ENCODE measurements at places on chromosomes 16 and 17.

- no peak for DNase-seq
Measured at GRCh38 chr17:83182620-83183101, 103.3 kb downstream of the METRNL start.

GRCh38 chr17:62724398-62725146, 83.5 kb downstream of the MARCHF10 start:
- DNase-seq, result peak; percentile 16

- DNase-seq, result no peak
Measured at GRCh38 chr16:3145660-3146059, 10.8 kb downstream of the ZNF213 start.

DNA sequence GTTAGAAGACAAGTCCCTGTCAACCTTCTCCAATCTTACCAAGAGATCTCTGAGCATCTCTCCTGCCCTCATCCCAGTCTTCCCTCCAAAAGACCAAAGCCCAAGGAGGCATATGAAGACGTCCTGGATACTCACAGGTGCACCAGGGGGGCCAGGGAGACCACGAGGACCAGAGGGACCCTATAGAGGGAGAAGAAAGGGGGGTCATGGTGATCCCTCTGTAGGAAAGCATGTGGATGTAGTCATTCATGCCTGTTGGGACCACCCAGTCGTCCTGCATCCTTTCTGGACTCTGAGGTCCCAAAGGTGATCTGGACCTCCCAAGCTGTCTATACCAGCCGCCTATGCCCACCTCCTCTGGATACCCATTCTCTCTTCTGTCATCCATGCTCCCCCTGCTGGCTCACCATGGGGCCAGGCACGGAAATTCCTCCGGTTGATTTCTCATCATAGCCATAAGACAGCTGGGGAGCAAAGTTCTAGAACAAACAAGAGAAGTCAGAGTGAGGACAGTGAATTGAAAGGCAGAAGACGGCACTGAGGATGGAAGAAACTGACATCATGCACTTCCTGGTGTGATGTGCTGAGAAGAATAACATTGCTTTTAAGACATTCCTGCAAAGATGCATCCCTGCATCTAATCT, 3.3 kb downstream of the COL1A1 start:
- DNase-seq, result peak; percentile 16

- DNase-seq, result no peak
Measured at GRCh38 chr16:29028457-29029167, 43.8 kb downstream of the LAT start.

DNA sequence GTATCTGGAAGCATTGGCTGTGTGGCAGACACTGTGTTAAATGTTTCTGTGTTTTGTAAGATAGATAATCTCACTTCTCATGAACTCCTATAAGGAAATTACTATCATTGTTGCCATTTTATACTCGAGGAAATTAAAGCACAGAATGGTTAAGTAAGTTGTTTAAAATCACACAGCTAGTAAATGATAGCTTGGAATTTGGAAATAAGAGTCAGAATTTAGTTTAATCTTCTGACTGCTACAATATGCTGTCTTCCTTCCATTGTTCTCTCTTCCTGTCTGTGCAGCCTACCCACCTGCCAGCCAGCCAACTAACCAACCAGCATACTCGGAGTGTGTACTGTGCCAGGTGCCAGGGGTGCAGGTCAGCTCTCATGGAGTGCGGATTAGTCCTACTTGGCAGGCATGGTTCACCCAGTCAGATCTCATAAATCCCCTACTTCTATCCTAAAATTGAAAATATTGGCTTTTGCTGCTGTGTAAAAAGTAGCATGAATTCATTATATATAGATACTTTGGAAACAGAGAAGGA, 79.9 kb upstream of the LGALS9 start:
- no peak for DNase-seq

DNA sequence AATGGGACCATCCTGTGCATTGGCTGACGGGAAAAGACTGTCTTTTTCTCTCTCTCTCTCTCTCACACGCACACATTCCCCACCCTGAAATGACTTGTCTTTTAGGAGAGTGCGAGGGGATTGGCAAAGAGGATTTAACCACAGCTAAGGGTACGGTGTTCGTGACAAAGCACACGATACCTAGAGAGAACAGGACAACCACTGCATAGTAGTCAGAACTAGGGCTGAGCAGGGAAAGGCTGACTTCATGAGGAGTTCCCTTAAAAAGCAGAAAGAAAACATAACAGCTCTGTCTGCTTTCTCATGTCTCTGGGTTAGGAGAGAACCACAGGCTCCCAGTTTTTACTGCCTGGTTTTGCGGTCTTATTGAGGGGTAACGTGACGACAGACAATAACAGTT, 742.8 kb upstream of the SOX9 start:
- DNase-seq, result no peak

DNA sequence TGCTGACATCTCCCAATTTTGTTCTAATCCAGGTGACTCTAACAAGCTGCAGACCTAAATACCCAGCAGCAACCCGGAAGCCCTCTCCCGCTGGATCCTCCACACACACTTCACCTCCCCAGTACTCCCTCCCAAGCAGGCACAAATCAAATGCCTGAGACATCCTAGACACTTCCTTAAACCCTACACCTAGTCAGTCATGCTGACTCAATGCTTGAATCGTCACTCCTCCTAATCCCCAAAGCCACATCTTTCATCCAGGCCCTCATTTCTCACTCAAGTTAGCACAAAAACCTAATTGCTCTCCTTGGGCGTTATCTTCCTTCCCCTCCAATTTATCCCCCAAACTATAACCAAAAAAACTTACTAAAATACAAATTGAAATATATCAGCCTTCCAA, 32.7 kb downstream of the CMC2 start:
- DNase-seq, result no peak

DNA sequence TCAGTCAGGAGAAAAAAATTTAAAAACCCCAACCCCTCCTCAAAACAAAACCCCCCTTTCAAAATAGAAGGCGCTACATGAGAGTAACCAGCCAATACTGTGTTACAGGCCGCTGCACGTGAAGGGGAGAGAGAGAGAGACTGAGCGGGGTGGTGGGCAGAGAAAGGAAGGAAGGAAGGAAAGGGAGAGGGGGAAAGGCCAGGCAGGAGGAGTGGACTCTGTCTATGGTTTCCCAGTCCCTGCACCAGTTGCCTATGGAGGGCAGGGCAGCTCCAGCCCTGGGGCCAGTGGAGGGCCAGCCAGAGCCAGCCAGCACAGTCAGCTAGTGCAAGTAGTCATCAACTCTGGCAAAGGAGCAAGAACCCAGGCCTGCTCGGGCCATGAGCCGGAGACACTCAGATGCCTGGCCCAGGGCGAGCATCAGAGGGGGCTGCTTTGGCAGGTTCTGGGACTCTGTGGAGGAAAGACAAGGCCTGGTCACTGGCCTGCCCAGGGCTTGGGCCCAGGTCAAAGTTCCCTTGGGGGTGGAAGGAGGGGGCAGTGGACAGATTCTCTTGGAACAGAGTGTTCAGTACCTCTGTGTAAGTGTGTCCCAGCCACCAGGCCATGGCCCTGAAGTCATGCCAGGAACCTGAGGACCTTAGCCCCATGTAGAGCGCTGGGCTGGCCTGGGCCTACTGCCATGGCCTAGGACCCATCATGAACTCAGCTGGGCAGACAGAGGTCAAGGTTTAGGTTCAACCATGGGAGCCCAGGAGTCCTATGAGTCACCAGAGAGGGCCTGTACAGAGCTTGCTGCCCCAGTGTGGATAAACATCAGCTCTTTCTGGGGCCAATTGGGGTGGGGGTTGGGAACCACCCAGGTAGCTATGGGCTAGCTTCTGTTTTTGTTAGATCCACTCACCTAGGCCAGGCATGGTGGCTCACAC, 7.3 kb upstream of the GFOD2 start:
- no peak for DNase-seq

GRCh38 chr17:79399610-79400144, 211.2 kb downstream of the RBFOX3 start:
- DNase-seq, result no peak

- no peak for DNase-seq
Measured at GRCh38 chr17:45425125-45425983, 7.3 kb downstream of the ARHGAP27 start.

- DNase-seq, result no peak
Measured at GRCh38 chr17:75892556-75893224, 4.1 kb downstream of the TRIM65 start.

- DNase-seq, result no peak
Measured at GRCh38 chr16:27177031-27177774, 26.1 kb upstream of the KDM8 start.

DNA sequence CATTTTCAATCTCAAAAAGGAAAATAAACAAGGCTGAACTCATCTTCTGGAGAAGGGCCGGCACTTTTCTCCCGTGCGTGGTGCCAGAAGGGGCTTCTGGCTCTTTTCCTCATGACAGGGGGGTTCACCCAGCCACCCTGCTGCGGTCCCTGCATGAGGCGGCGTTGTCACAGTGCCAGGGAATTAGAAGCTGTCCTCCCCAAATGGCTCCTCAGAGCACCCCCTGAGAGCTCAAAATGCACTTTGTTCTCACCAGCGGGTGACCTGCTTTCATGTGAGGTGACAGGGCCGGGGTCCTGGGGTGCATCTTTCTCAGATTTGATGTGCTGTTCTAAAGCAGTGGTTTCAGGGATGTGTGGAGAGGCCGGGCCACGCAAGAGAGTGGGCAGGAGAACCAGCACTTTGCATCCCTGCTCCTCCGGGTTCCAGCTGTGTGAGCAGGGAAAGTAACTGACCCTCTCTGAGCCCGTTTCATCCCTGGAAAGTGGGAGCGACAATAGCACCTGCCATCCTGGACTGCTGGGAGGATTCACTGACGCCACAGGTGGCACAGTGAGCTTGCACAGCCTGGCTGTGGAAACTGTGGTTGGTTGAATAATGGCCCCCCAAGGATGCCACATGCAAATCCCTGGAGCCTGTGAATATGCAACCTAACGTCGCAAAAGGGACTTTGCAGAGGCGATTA, 94.0 kb downstream of the FOXL1 start:
- no peak for DNase-seq

DNA sequence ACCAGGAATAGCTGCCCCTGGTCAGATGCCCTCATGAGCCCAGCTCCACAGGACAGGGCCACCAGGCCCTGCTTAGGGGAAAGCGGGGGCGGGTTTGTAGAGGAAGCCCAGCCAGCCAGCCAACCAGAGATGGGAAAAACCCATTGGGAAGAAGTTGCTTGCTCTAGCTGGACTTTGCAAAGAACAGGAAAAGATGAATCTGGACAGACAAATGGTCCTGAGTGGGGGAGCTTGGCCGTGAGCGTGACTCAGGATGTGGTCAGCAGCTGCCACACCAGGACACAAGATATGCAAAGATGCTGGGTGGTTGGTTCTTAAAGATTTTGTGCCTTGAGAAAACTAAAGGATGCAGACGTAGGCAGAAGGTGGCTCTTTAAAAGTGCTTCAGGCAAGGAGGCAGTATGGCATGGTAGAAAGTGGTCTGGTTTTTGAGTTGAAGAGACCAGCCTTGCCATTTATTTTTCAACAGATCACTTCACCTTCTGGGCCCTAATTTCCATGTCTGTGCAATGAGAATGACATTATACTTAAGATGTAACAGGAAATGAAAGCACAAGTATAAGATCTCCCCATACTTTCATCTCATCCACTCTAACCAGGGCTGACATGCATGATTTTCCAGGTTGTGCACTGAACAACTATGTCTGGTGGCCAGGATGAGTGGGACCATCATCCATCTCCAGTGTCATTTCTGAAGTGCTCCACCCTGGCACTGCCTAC, 27.8 kb upstream of the HEATR6 start:
- no peak for DNase-seq

DNA sequence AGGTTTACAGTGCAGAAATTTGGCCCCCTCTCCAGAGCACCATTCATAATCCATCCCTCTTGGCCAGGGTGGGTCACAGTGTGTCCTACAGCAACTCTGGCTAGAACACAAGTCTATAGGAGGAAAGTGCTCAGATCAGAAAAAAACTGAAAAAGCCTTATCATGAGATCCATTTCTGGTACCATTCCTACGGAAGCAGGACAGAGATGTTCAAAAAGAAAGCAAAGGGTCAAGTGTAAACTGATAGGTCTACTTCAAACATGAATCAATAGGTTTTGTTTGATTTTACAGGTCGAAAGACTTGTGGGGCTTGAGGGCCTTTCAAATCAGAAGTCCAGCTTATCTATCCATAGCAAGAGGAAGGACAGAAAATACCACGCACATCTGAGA, 326.4 kb downstream of the SOX9 start:
- no peak for DNase-seq

GRCh38 chr17:61018938-61019337, 341.3 kb downstream of the BCAS3 start:
- DNase-seq, result no peak

DNA sequence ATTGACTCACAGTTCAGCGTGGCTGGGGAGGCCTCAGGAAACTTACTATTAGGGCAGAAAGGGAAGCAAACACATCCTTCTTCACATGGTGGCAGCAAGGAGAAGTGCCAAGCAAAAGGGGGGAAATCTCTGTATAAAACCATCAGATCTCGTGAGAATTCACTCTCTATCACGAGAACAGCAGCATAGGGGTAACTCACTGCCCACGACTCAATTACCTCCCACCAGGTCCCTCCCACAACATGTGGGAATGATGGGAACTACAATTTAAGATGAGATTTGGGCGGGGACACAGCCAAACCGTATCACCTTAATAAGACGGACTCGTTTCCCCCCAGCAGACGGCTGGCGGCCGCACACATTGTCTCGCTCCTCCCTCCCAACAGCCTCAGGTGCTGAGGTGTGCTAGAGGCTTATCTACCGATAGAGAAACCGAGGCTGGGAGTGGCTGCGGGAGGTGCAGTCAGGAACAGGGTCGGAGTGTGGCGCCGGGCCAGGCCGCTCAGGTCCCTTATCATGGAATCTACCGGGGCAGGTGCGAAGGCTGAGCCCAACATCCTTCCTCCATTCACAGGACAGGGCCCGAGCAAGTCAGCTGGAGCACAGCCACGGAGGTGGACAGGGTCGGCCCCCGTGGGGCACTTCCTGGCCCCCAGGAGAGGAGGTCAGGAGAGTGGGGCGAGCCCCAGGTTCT, 4.9 kb upstream of the ZG16B start:
- DNase-seq, result no peak

DNA sequence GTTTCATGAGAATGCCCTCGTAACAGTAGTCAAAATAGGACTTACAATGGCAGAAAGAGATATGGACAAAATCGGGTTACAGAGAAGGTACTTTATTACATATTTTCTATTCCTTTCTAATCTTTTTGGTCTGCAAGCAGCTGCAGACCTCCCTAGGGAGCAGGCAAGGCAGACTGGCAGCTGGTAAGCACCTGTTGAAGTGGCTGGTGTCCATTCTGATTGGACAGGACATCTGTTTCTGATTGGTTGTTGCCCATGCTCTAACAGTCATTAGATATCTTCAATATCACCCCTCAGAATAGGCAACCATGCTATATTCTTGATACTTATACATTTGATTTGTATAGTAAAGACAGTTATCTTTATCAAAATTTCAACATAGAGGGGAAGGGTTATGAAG, 606.3 kb downstream of the KCNJ2 start:
- DNase-seq, result no peak

DNA sequence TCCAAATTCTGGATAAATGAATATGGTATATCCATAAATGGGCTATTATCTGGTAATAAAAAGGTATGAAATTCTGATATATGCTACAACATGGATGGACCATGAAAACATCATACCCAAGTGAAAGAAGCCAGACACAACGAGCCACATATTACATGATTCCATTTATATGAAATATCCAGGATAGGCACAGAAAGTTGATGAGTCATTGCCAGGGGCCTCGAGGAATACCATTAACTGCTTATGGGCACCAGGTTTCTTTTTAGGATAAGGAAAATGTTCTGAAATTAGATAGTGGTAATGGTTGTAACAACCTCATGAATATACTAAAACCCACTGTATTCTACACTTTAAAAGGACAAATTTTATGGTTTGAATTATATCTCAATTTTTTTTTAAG, 123.2 kb downstream of the PITPNC1 start:
- DNase-seq, result no peak

Data from activated T-helper 1 cell treated with anti-CD3 and anti-CD28 coated beads, Interleukin-2, amount 50 U/mL, for 16 hours (primary cell).